ENCODE measurements at places on chromosomes 2 and 18. TPM values are rescaled to one million over a fixed set of nuclear protein-coding genes. Genes with fewer than 3 reads are reported as not detected.

Gene TXNDC2
- total RNA-seq, result not detected

GRCh38 chr2:17850151-17850550 lies 28.3 kb upstream of the KCNS3 start:
- no peak for DNase-seq

DNA sequence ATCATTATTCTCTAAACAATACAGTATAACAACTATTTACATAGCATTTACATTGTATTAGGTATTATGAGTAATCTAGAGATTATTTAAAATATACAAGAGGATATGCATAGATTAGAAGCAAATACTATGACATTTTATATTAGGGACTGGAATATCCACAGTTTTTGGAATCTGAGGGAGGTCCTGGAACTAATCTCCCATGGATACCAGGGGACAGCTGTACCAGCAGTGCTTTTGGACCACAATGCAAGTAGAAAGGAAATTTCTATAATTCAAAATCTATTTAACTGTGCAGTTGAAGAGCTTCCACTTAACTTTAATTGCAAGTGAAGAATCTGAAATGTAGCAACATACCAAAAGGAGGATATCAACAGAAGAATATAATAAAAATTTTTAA lies 120.8 kb downstream of the LTBP1 start:
- DNase-seq, result no peak

Gene TMEM185B
- 16.7 TPM for total RNA-seq

DNA sequence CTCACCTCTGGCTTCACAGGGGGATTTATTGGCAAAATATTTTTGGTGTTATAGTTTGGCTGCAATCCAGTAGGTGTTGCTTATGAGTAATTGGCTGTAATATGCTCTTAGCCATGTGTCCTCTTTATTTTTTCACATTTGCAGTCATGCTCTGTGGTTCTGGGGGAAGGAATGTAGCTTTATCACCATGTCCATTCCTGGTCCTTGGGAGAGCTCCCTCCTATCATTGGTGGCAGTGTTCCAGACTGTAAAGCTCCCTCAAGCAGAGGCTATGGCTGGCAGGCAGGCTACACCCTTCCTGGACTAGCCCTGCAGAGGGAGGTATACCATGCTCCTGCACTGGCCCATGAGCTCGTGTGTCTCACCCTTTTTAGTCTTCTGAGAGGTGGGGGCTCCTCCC lies 120.0 kb upstream of the FSIP2 start:
- no peak for DNase-seq

- DNase-seq, result no peak
Observed at GRCh38 chr18:10877987-10878386, 271.4 kb downstream of the PIEZO2 start.

Data from activated CD8-positive, alpha-beta T cell treated with anti-CD3 and anti-CD28 coated beads for 36 hours (primary cell).